ENCODE measurements at places on chromosomes 2 and 18. TPM values are rescaled to one million over a fixed set of nuclear protein-coding genes. Genes with fewer than 3 reads are reported as not detected.

DNA sequence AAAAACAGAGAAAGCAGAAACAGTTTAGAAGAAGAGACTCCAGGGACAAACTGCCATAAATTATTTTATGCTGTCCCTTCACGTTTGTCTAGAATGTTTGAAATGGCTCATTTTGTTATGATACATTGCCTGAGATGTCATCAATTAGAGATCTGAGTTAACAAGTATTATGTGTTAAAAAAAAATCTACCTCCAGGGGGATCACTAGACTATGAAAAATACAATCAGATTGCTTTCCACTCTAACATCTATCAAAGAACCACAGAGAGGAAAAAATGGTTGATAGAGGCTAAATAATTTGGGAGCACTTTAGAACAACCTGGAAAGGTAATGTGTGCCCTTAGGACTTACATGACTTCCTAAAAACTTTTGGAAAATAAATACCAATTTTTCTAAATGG is 103.8 kb upstream of the CCDC150 start:
- DNase-seq = no peak

Gene ANKRD62
- not detected for total RNA-seq

Gene SPR
- 6.3 TPM for total RNA-seq

Gene AQP12B
- total RNA-seq = not detected

Gene DGKD
- total RNA-seq = 48.7 TPM

Gene SDC1
- 85.4 TPM for total RNA-seq

DNA sequence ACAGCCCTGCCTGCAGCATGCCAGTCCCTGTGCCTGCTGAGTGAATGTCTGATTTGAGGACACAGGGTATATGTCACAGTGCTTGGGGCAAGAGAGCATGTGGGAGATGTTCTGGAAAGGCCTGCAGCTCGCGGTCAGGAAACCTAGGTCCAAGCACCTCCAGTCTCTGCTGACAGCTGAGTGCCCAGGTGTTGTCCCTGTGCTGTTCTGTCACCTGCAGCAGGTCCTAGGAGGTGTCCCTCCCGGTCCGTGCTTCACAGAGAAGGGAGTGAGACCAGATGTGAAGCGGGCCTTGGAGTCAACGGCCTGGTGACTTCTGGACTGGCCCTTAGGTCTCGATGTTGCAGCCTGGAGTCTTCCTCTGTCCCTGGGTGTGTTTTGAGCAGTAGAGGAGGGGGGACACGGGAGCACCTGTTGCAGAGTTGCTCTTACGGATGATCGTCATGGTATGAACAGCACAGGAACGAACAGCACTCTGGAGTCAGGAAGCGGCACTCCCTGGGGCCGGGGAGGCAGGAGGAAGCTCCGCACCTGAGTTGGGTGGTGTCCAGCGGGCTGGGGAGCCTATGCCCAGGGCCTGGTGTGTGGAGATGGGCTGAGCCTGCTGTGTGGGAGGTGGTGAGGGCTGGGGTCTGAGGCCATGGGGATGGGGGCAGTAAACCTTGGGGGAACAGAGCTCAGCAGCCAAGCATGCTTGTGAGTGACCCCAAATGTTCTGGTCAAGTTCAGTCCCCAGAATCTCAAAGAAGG is 21.6 kb upstream of the ARHGEF4 start:
- DNase-seq = no peak

Gene COL3A1
- total RNA-seq = 13.2 TPM

- no peak for DNase-seq
Observed at GRCh38 chr2:10477443-10478297, 29.5 kb upstream of the ODC1 start.

GRCh38 chr2:33210626-33211025 is 263.9 kb downstream of the LTBP1 start:
- DNase-seq = no peak

DNA sequence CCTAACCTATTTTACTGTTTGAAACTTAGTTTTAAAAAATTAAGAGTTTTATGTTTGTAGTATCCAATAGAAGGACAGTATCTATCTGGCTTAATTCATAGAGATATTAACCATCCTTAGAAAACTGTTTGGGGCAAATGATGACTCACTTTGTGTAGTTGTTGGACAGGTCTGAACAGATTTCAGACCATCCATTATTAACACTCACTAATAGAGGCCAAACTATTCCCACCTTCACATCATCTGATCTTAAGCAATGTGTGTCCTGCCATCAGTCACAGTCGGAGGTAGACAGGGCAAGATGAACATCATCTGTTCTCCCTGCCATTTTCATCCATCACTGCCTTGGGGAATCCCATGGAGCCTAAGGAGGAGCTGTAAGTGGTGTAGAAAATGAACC is 164.6 kb upstream of the DCC start:
- DNase-seq = no peak

GRCh38 chr2:134431838-134432434 is 178.1 kb downstream of the MGAT5 start:
- DNase-seq = no peak

DNA sequence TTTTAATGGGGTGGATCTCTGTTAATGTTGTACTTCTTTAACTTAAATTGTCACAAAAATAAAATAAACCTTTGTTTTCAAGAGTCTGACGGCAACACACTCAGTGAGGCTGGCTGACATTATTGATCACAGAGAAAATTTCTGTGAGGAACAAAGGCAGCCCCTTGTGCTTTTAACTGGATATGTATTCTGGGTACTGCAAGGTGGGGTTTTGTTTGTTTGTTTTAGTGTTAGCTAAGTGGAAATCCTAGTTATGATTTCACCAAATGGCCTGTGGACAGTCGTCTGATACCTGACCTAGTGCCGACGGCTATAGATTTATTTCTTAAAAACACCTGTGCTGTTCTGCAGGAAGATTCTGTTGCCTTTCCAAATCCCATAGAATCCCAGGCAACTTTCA is 1329.5 kb upstream of the ZEB2 start:
- no peak for DNase-seq

Gene CHST9
- 0.49 TPM for total RNA-seq

Measured in neural crest cell (in vitro differentiated cells).